Right ventricle myocardium inferior (tissue), 1 donor: ENCODE measurements at places on chromosomes 1 and 21. TPM values are rescaled to one million over a fixed set of nuclear protein-coding genes. Genes with fewer than 3 reads are reported as not detected.

- peak; percentile 20 for DNase-seq
Observed at GRCh38 chr1:2073382-2074230, 23.4 kb downstream of the PRKCZ start.

DNA sequence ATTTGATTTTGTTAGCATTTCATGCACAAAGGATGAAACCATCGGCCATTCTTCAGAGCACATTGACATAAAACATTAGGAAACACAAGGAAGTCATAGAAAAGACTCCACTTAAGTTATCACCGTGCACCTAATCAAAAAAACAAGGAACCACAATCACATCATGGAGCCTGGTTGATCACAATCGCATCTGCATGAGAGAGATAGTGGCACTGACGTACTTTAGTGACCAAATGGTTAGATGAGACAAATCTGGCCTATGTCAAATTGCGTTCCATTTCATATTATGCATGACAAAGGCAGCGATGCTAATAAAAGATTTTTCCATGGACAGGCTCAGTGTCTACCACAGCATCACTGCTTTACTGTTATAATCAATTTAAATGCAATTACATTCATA is 571.8 kb upstream of the ADGRL2 start:
- DNase-seq: no peak

- no peak for DNase-seq
Observed at GRCh38 chr1:150765296-150765976, at the start of gene CTSS. Gene CTSS, minus strand, starts transcription at chr1:150765778. Its CDS starts 1,015 bp downstream, at chr1:150764763.

Gene KCNE2
- not detected for total RNA-seq

Gene OR2T33
- total RNA-seq: not detected

DNA sequence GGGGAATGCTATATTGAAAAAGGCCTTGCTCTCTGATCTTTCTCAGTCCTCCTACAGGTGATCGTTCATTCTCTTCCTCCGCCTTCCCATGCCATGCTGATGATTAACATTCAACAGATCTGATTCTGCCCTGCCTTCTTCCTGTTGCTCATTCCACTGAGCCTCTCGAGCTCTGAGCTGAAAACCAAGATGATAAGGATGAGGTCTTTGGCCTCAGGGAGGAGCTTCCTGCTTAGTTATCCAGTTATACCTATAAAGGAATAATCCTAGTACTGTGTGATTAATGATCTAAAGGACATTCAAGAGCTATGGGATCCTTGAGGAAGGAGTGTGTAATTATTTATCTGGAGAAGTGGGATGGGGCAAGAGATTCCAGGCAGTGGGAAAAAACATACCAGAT is 25.2 kb upstream of the MAP3K7CL start:
- DNase-seq: no peak

Gene TCHHL1
- not detected for total RNA-seq

Gene C1QTNF12
- 0.57 TPM for total RNA-seq

Gene SPRR2F
- not detected for total RNA-seq

GRCh38 chr1:164443166-164443565 is 115.8 kb upstream of the PBX1 start:
- DNase-seq: no peak

DNA sequence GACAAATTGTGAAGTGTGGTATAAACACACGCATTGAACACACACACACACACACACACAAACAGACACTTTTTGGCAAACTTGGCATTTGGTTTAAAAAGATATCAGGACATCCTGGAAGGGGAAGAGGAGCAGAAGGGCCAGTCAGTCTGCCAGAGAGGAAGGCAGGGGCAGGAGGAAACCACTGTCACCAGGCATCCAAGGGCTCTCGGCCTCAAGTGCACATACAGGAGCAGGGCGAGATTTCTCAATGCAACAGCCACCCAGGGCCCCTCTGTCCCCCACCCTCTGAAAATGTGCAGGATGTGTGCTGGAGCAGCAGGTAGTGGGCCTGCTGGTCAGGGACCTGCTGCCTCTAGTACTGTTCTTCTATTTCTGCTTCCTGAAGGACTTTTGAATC is 71.2 kb downstream of the ABCA4 start:
- no peak for DNase-seq

Gene NCAM2
- 5.4 TPM for total RNA-seq
